NCI-H82 (cell line): ENCODE measurements at places on chromosomes 7 and 10.

GRCh38 chr10:19169684-19170083 lies 121.1 kb downstream of the MALRD1 start:
- no peak for DNase-seq

GRCh38 chr10:112687647-112688046 lies 240.6 kb downstream of the VTI1A start:
- no peak for DNase-seq

GRCh38 chr7:86916277-86916825 lies 143.1 kb downstream of the ELAPOR2 start:
- DNase-seq, result no peak

GRCh38 chr10:133198621-133199487 lies 31.2 kb upstream of the UTF1 start:
- no peak for DNase-seq

GRCh38 chr10:96473866-96474265 lies 39.9 kb downstream of the TLL2 start:
- DNase-seq, result peak; percentile 91

DNA sequence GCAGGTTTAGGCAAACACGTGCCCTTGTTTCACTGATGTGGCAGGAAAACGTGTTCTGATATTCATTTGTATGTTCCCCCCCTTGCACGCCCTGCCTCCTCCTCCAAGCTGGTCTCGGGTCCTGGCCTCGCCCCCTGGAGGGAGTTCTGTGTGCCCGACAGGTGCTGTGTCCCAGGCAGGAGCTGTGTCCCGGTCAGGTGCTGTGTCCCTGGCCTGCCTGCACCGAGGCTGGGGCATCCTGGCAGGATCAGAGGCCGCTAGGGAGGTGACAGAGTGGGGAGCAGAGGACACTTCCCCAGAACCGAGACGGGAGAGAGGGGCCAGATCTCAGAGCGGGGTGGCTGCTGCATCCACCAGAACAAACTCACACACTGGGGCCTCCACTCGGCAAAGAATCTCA lies 45.3 kb downstream of the PRKAG2 start:
- DNase-seq, result no peak

DNA sequence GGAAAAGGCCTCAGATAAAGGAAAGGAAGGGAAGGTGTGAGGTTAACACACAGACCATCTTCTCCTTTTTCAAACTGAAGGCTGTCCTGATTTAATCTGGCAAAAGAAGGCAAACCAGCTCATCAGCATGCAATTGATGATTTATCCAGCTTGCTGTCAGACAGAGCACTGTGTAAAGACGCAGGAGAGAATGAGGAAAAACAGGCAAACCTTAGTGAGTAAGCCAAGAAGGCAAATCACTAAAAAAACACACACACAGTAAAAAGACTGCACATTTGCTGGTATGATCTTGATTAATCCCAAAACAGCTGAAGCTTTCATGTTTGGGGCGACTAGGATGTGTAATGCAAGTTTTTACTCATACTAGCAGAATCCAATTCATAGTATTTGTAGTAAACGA lies 65.8 kb upstream of the SKAP2 start:
- DNase-seq, result no peak
